Fibroblast of the aortic adventitia (primary cell): ENCODE measurements at places on chromosomes 13 and 19. TPM values are rescaled to one million over a fixed set of nuclear protein-coding genes. Genes with fewer than 3 reads are reported as not detected.

IGFL2 gene
- total RNA-seq, result 0.09 TPM in 1 of 2 replicates, not detected in the other

OR7D2 gene
- total RNA-seq, result not detected in 2 replicates

TMIGD2 gene
- not detected in 2 replicates for total RNA-seq

CD37 gene
- total RNA-seq, result not detected in 2 replicates

PLPPR3 gene
- total RNA-seq, result 0.18 and 0.33 TPM in 2 replicates

LYPD5 gene
- total RNA-seq, result 0.72 and 1.1 TPM in 2 replicates

PPFIA3 gene
- total RNA-seq, result 0.99 and 2.4 TPM in 2 replicates

EPSTI1 gene
- total RNA-seq, result 2.0 and 15.7 TPM in 2 replicates

CEACAM6 gene
- not detected in 2 replicates for total RNA-seq

GTPBP3 gene
- total RNA-seq, result 12.1 and 21.1 TPM in 2 replicates

CCDC70 gene
- not detected in 2 replicates for total RNA-seq

KCNC3 gene
- total RNA-seq, result not detected in 2 replicates

TSKS gene
- 0.57 and 1.4 TPM in 2 replicates for total RNA-seq

PSG6 gene
- not detected in 2 replicates for total RNA-seq

COL5A3 gene
- total RNA-seq, result 4.1 and 5.2 TPM in 2 replicates

CEACAM3 gene
- total RNA-seq, result not detected in 2 replicates

TTYH1 gene
- total RNA-seq, result not detected in 2 replicates

FLT1 gene
- total RNA-seq, result 0.36 and 1.3 TPM in 2 replicates

HNRNPUL1 gene
- total RNA-seq, result 98.4 and 108 TPM in 2 replicates

KLK12 gene
- total RNA-seq, result not detected in 2 replicates

TTC9B gene
- not detected in 2 replicates for total RNA-seq

ZNF581 gene
- total RNA-seq, result 13.9 and 41.5 TPM in 2 replicates

KIR2DL4 gene
- not detected in 2 replicates for total RNA-seq

NCAN gene
- not detected in 2 replicates for total RNA-seq

MYO1F gene
- total RNA-seq, result 0.09 and 0.41 TPM in 2 replicates

KCNJ14 gene
- total RNA-seq, result 0.54 and 1.3 TPM in 2 replicates

SNAPC2 gene
- total RNA-seq, result 17.3 and 27.8 TPM in 2 replicates

TGDS gene
- 3.0 and 14.9 TPM in 2 replicates for total RNA-seq

PTH2 gene
- not detected in 2 replicates for total RNA-seq

BLOC1S3 gene
- 7.7 and 16.1 TPM in 2 replicates for total RNA-seq

SMIM44 gene
- not detected in 2 replicates for total RNA-seq

DPF1 gene
- 2.7 and 3.3 TPM in 2 replicates for total RNA-seq

CGB7 gene
- total RNA-seq, result 0.09 TPM in 1 of 2 replicates, not detected in the other

RHPN2 gene
- 0.90 and 2.3 TPM in 2 replicates for total RNA-seq

PODNL1 gene
- 0.90 and 1.6 TPM in 2 replicates for total RNA-seq

ATP1A3 gene
- total RNA-seq, result not detected in 2 replicates

SIAH3 gene
- total RNA-seq, result not detected in 2 replicates

ZNF563 gene
- 1.6 and 4.0 TPM in 2 replicates for total RNA-seq

MIA gene
- not detected in 2 replicates for total RNA-seq

C19orf47 gene
- total RNA-seq, result 1.2 and 9.1 TPM in 2 replicates
